ENCODE measurements at places on chromosomes 5 and 9.
A peak's percentile ranks its signal among the peaks of the same experiment; 100 is the strongest.

- no peak for DNase-seq
These were observed 25.7 kb downstream of the PIP5K1B start for GRCh38 chr9:68730570-68731235.

GRCh38 chr9:110635589-110635988 is 33.0 kb upstream of the MUSK start:
- DNase-seq, result no peak

GRCh38 chr5:109863752-109864151 is 174.0 kb downstream of the MAN2A1 start:
- DNase-seq, result no peak

GRCh38 chr9:19788614-19789271 is at the start of gene SLC24A2:
Gene SLC24A2, minus strand, starts transcription at chr9:19789037.
- DNase-seq, result no peak

DNA sequence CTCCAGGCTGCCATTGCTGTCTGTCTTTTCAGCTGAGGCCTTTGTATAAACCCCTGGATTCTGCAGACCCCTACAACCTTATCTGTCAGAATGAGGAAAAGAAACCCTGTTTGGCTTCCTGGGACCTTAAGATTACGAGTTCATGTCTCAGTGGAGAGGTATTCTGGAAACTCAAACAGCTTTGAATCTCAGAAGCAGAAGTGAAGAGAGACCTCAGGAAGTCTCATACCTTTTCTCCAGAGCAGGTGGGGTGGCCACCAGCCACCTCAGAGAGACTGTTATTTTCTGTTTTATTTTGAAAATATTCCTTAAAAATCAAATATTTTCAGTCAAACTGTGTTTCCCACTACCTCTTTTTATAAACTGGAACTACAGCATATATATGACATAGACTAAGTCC is 457.5 kb downstream of the TMEM232 start:
- no peak for DNase-seq

DNA sequence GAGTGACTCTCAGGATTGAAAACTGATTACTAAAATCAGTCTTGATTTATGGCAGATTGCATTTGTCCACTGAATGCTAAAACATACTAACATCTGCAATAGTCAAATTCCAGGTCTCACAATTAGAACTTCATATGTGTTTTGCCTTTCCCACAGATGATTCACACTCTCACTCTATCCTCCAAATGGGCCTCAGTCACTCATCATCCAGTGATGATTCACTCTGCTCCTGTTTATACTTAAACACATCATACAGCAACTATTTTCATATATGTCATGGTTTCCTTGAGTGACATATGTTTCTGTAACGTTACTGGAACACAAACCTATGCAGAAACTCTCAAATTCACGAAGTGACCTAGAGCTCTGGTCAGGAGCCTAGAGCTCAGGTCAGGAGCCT is 512.9 kb downstream of the HINT1 start:
- DNase-seq, result no peak

GRCh38 chr5:113190347-113190746 is 213.7 kb downstream of the DCP2 start:
- DNase-seq, result no peak

GRCh38 chr9:103287361-103287760 is 292.2 kb downstream of the CYLC2 start:
- no peak for DNase-seq

DNA sequence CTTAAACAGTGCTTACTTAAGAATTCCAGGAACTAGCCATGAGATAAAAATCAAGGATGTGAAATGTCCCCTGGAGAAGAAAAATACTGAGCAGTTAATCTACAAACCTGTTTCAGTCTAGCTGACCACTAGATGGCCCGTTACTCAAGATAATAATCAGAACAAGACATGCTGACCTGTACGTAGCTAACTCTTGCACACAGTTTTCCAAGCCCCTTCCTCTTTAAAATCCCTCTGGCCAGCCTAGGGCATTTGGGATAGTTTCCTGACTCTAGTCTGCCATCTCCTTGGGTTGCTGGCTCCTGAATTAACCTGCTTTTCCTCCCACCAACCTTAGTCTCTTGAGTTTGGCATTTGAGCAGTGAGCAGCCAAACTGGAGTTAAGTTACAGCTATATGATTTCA is 59.2 kb upstream of the TRAF1 start:
- DNase-seq, result peak; percentile 38

DNA sequence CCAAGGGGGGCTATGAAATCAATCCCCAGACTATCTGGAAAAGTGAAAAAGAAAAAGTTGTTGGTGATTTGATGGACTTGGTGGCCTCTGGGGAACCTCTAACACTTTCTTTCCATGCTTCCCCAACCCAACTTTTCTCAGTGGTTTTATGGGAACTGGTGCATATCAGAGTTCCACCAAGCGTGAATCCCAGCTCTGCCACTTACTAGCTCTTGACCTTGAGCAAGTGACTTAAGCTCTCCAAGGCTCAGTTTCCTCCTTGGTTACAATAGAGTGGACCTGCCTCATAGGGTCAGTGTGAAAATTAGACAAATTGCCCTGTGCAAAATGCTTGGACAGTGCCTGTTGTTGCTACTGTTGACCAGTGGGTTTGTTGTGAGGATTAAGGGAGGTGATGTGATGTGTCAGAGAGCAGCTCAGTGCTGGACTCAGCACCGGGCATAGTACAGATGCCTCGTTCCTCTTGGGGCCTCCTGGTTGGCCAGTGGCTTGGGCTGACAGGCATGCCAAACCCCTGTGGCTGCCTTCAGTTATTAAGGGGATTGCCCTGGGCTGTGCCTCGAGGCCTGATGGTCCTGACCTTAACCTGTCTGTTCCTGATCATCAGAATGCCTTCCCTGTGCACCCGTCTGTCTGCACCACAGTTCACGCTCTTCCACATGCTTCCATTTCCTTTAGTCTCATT is 49.3 kb downstream of the COL15A1 start:
- no peak for DNase-seq

DNA sequence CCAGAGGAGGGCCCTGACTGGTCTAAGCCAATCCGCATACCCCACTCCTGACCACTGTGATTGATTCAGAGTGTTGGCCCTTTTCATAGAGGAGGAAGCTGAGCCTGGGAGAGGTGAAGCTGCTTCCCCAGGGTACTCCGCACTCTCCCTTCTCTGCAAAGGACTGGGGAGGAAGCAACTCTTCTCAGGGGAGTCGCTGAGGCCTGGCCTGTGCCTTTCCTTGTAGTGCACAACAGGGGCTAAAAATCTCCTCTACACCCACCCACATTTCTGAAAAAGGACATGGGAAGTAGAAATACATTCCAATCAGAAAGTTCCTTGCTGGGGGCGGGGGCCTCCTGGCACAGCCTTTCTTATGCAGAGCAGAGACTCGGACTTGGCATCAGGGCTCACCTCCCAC is 22.2 kb downstream of the AK8 start:
- no peak for DNase-seq

DNA sequence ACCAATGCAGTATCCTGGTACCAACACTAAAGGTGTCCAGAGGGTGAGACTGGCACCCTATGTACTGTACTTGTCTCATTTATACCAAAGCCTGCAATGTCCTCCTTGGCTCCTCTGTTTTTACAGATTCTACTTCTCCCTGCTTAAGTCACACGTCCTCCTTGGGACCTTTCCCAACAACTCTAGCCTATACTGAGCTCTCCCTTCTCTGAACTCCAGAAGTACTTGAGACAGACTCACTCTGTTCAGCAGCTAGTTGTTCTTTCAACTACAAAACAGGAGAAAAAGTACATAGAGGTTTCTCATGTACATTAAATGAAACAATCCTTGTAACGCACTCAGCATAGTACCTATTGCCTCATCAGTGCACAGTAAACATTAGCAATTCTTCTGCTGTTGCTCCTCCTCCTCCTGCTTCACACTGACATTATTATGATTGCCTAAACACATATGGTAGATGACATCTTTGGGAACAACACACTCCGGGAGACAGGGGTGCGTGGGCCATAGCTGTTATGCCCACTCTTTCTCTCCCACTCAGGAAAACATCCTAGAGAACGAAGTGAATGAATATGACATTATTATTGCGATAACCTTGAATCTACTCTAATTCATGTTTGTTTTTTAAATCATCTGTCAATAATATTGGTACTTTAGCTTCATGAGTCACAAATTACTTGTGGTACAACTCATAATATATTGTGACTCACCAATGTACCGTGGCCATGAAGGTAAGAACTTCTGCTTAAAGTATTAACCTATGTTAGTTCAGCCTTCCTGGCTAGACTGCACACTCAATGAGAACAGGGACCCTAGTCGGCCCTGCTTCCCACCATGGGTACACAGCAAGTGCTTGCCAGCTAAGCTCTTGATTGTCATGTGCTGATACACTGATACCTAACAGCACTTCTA is 180.3 kb upstream of the ADRA1B start:
- DNase-seq, result no peak

GRCh38 chr5:58967597-58968281 is 384.9 kb downstream of the RAB3C start:
- DNase-seq, result no peak

DNA sequence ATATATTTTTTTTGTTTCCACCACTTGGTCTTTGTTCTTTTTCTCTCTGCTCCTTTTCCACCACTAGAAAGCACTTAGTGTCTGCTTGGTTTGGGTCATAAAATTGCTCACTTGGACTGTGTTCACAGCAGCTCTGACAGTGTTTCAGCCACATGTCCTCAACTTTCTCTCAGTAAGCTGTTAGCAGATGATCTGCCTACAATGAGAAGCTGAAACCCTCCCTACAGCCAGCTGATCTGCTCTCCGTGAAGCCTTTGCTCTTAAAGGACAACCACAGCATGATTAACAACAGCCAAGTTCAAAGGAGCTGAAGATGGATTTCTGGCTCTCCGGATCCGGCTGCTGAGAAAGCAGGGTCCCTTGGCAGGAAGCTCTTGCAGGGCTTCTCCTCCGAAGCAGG is 31.6 kb downstream of the PRLR start:
- DNase-seq, result no peak

Measured in GM20000 (cell line).